ENCODE measurements at places on chromosomes 13 and 19.

GRCh38 chr13:95647321-95647720, 2.8 kb upstream of the DZIP1 start:
- no peak for DNase-seq

DNA sequence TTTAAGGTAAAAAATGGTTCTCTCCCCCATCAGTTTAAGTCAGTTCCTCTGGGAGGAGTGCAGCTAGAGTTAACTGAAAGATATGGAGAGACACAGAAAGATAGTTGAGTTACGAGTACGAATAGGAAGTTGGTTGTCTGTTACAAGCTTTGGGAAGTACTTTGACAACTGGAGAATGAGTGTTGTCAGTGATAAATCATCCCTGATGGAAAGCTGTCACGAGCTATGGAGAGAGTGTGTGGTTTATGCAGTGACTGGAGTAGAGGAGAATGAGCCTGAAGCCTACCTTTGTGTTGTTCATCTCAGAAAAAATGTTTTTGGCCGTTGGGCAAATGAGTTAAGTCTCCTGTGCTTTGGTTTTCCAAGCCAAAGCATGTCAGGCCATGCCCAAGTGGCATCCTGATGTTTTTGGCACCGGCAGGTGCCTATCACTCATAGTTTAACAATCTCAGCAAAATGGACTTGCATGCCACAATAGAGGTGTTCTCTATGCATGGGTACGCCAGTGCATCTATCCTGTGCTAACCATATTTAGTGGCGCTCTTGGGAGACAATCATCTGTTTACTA, 350.2 kb downstream of the IRS2 start:
- no peak for DNase-seq

DNA sequence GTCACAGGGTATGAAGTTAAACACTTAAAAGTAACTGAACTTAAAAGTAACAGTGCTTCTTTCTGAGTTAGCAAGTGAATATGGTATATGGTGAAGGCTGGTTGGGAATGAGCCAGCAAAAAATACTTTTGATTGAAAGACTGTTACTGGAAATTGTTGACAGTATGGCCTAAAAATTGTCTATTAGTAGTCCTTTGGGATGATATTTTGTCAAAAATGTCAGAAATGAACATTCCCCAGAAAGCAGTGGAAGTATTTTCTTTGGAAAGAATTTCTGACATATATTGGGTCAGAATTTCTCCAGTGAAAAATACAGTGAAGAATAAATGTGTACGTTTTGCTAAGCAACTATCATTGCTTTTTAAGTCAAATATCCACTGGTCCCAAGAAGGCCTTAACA, 860.5 kb downstream of the PCDH9 start:
- no peak for DNase-seq

DNA sequence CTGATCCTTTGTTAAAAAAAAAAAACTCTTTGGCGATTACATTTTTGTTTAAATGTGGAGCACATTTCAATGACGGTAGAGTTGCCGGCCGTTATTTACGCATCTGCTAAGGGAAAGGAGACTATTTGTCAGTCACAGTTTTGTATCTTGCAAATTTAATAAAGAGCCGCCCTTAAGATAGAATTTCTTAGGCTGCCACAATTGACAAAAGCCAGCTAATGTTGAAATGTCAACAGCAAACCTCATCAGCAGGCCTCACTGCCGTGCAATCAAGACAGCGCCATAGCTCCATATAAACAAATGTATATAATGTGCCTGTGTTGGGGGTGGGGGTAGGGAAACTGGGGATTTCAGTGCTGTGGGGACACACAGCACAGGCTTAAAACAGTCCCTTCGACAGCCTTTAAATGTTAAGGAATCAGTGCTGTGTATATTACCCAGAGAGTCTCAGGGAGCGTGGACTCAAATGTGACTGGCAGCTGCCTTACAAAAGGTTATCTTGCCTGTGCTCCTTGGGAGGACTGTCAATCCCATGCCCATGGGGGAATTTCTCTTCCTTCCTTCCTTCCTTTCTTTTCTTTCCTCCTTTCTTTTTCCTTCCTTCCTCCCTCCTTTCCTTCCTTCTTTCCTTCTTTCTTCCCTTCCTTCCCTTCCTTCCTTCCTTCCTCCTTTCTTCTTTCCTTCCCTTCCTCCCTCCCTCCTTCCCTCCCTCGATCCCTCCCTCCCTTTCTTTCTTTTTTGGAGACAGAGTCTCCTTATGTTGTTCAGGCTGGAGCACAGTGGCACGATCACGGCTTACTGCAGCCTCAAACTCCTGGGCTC, 108.0 kb downstream of the URI1 start:
- DNase-seq: no peak

GRCh38 chr13:39910041-39910440, 254.6 kb downstream of the COG6 start:
- no peak for DNase-seq

DNA sequence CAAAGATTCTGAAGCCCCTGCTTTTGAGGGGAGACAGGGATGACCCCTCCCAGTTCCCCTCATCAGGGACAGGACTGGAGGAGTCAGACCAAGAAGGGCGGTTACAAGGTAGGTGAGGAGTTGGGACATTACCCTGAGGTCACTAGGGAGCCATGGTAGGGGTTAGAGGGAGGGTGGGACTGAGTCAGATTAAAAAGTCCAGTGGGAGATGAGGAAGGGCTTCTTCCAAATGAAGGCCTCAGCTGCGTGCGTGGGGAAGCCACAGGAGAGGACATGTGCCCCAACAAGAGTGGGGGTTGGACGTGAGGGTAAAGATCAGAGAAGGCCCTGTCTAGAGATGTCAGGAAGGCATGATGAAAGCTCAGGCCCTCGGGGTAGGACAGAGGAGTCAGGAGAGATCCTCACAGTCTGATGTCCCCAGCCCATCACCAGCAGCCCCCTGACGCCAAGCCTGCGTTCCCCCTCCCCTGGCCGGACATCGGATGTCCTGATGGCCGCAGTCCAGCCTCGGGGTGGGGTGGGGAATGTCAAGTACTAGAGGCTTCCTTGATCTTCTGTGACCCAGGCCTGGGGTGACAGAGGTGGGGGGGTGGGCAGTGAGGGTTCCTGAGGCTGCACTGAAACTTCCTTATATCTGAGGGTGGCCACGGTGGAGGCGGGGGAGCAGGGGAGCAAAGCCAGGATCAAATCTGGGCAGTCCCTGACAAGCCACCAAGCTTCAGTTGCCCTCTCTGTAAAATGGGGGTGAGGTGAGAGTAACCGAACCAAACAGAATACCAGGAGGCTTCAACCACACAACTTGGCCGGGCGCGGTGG, 6.5 kb upstream of the MFSD12 start:
- no peak for DNase-seq

GRCh38 chr19:29878973-29879654, 62.9 kb upstream of the URI1 start:
- no peak for DNase-seq

- DNase-seq: no peak
Observed at GRCh38 chr19:16612636-16613035, 15.4 kb downstream of the MED26 start.

- no peak for DNase-seq
Observed at GRCh38 chr19:7729831-7730285, 2.1 kb downstream of the CLEC4G start.

GRCh38 chr19:21569494-21569865, 64.1 kb downstream of the ZNF429 start:
- DNase-seq: no peak

DNA sequence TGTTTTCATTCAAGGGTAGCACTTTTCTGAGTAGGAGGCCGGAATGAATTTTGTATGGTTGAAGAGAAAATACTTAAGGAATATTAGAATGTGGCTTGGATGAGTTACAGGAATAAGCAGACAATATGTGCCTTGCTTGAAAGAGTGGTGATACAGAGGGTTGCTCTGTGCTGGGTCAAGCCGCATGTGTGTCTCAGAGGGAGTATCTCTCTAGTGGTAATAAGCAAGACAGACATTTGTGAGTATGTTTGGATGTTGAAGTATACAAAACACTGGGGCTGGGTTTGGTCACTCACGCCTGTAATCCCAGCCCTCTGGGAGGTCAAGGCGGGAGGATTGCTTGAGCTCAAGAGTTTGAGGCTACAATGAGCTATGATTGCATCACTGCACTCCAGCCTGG, 103.9 kb downstream of the LMO7 start:
- DNase-seq: no peak

- DNase-seq: no peak
Observed at GRCh38 chr19:6693681-6694080, 23.7 kb upstream of the TNFSF14 start.

GRCh38 chr13:77345150-77345780, 18.4 kb upstream of the MYCBP2 start:
- no peak for DNase-seq

GRCh38 chr13:63149375-63149774, 1733.7 kb upstream of the PCDH20 start:
- no peak for DNase-seq

GRCh38 chr13:19657872-19658591, 24.6 kb downstream of the MPHOSPH8 start:
- no peak for DNase-seq

DNA sequence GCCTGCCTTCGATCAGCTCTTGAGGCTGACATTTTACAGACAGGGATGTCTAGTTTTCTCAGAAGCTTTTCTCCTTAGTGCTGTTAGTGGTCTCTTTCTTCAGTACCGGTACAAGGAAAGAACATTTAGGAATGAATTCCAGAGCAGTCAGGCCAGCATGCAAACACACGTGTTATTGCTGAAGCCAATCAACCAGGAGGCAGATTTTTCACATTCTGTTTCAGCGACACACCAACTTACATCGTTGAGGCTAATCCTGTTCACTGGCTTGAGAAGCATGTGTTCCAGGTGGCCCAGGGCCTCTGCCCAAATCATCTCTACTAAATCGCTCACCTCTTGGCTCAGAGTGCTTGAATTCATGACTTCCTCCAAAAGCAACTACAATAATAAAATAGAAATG, 19.2 kb downstream of the PARP4 start:
- DNase-seq: no peak

GRCh38 chr19:46408664-46409039, 4.7 kb downstream of the CCDC8 start:
- DNase-seq: no peak

GRCh38 chr13:100209857-100210825, 121.2 kb downstream of the PCCA start:
- DNase-seq: no peak

- DNase-seq: no peak
Observed at GRCh38 chr13:52001120-52001731, 10.0 kb downstream of the ATP7B start.

DNA sequence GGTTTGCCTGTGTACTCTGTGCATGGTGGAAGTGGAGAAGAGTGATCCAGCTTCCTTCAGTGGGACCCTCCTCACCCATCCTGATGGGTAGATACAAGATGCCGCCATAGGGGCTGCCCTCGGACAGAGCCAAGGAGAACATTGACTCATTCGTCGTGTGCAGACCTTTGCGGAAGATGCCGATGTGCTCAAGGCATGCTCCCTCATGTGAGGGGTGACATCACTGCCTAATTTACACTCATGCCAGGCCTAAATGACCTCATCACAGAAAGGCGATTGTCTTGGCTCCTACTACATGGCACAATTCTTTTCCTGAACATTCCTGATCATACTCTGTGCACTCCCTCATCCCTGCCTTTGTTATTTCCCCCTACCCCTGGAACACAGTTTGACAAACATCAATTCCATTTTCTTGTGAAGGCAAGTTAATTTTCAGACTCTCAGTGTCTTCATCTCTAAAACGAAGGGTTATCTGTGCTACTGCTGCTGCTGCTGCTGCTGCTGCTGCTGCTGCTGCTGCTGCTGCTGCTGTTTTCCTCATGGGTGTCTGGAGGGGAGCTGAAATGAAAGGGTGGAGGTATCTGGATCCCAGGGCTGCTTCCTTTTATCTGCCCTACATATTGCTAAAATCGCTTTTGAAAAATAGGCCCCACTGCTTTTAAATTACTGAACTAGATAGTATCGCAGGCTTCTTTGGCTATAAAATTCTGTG, 146.5 kb upstream of the ARGLU1 start:
- no peak for DNase-seq

DNA sequence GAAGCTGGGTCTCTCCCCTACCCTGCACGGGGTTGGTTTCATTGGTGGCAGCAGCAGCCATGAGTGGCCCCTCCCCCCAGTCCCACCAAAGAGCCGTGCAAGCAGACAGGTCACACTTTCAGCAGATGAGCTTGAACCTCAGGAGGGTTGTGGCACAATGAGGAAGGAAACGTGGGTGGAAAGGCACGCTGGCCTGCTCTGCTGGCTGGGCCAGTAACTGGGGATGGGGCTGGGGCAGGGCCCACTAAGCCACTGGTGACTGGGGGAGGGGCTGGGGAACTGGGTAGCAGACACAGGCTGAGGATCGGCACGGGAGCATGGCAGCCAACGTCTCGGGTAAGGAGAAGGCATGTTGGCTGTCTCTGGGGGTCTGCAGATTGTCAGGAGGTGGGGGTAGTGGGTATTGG, at the start of gene P2RY11:
P2RY11 (plus strand) TSS at position 289 of the 407 bp plus-strand sequence; CDS start at position 318, 29 bp downstream.
- no peak for DNase-seq
